ENCODE measurements at places on chromosomes 5 and 9.
A peak's percentile ranks its signal among the peaks of the same experiment; 100 is the strongest.

- no peak for DNase-seq
These were observed 69.0 kb upstream of the MSX2 start for GRCh38 chr5:174655351-174655750.

- peak; percentile 90 for DNase-seq
These were observed 825.0 kb downstream of the TLR4 start for GRCh38 chr9:118529210-118529609.

DNA sequence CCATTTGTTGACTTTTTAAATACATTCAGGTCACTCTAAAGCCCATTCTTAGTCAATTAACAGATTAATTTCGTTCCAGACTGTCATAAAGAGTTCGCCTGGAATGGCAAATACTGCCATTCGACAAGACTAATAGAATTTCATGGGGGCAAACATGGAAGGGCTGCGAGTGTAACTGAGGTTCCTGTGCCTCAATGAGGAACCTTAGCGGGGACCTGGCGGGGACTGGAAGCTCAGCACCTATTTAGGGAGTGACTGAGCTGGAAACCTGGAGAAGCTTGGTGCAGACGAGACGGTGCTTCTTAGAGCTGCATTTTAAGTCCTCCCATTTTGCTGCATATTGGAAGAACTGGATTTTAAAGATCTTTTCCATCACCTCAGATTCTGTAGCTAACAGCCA, 3.4 kb downstream of the VCAN start:
- DNase-seq: no peak

DNA sequence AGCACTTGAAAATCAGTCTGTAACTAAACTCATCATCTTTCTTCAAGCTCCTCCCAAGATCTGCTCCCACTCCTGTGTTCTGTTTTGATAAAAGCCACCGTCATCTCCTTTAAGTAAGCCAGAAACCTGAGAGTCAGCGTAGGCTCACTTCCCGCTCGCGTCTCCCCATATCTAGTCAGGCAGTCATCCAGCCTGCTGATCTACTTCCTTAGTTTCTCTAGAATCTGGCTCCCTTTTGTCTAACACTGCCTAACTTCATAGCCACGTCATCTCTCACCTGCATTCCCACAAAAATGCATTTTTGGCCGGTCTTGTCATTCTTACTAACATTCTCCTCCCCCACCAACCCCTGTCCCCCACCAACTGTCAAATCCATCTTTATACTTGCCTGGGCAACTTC, 3.0 kb upstream of the TJP2 start:
- peak; percentile 80 for DNase-seq

- DNase-seq: no peak
These were observed 131.1 kb upstream of the NR4A3 start for GRCh38 chr9:99690573-99690972.

DNA sequence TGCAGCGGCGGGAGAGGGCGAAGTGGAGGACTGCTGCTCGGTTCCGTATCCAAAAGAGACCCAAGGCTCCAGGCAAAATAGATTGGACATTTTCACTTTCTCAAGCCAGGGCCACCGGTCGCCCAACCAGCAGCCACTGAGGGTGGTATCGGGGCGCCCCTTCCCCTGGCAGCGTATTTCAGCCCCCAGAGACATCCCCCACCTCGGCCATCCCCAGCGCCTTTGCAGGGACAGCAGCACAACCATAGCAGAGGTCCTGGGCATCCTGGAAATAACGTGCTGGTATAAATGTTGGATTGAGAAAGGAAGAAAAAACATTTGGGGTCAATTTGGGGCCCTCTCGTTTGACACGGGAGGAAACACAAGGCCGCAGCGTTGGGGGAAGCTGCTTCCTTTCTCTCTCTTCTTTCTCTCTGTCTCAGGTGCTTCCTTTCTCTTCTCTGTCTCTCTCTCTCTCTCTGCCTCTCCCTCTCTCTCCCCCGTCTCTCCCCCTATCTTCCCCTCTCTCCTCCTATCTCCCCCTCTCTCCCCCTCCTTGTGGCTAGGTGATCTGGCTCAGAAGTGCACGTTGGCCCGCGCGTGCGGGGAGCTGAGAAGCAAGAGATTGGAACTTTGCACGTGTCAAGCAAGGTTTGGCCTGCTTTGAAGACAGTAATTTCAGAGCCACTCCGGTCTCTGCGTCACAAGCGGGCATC, 624 bp upstream of the RETREG1 start:
- DNase-seq: no peak

DNA sequence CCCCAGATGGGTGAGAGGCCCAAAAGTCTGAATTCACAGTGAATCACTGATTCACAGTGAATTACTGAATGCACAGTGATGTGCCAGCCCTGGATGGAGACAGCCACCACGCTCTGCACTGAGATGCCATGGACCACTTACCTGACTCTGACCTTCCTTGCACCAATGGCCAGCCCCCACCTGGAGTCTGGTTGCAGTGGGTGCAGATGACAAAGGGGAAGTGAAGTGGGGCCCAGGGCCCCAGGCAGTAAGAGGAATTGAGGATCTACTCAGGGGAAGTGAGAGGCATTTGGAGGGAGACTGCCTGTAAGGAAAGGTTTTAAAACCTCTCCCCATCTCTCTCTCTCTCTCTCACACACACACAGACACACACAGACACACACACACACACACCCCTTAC, 412.1 kb downstream of the CYLC2 start:
- DNase-seq: no peak

DNA sequence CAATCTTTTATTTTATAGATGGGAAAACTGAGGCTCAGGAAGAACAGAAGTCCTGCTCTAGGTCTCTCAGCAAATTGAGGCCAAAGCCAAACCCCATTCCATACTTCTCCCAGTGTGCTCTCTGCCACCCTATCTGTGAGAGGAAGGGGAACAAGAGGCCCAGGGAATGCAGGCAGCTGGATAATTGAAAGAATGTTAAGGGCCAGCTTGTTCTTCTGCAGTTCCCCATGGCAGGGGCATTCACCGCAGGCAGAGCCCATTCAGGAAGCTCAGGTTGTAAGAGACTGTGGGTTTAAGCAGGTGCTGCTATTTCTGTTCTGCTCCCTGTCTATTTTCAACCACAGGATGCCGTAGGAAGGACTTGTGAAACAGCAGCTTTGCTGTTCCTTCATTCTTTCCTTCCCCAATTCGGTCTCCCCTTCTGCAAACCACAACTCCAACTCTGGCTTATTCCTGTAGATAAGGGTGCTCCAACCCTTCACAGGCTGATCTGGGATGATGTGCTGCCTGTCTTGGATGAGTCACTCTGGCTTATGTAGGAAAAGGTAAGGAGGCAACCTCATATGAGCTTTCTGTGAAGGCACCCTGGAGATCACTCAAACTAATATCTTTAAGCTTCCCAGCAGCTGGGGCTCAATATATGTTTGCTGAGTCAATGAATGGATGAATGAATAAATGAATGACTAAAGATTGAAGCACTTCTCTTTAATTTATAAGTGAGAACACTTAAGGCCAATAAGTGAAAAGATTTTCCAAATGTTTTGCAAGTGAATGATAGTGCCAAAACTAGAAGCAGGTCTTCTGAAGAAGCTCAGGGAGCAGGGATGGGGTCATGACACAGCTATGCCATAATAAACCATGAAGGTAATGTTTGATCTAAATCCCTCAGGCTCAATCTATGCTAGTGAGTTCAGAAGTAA, 377.6 kb downstream of the BRINP1 start:
- DNase-seq: no peak

DNA sequence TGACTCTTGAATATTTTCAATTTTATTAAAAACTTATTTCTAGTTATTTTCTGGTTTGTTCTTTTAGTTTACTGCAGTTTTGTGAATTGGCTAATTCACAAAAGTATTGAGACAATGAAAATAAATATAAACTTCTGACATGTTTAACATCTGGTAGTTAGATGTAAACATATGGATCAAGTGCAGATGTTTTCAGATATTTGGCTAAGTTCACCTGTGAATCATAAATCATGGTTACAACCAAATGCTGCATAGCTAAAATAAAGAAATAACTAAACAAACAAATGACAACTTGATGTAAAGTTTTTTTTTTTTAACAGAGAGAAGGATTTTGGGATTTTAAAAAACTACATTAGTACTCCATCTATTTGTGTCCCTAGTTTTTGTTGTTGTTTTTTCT, 484.6 kb downstream of the SLCO4C1 start:
- DNase-seq: no peak
